Activated CD4-positive, alpha-beta T cell treated with anti-CD3 and anti-CD28 coated beads, Interleukin-2, amount 10 ng/mL, durations not matched to agents 24 days and 14 days (primary cell): ENCODE measurements at places on chromosomes 7 and 10. TPM values are rescaled to one million over a fixed set of nuclear protein-coding genes. Genes with fewer than 3 reads are reported as not detected.

GRCh38 chr10:178208-178607 lies 43.0 kb downstream of the ZMYND11 start:
- peaks cover 14% of the 10 kb centered on the region for H3K36me3 ChIP-seq
- H3K4me3 ChIP-seq, result no peak overlapping the region

- no peaks in the 10 kb centered on the region for H3K27me3 ChIP-seq
- H3K4me3 ChIP-seq, result peak overlapping the region; percentile 93
- peak; percentile 81 for DNase-seq
- H3K36me3 ChIP-seq, result peaks cover 25% of the 10 kb centered on the region
These were observed 576 bp upstream of the CSGALNACT2 start for GRCh38 chr10:43137717-43138020.

DNA sequence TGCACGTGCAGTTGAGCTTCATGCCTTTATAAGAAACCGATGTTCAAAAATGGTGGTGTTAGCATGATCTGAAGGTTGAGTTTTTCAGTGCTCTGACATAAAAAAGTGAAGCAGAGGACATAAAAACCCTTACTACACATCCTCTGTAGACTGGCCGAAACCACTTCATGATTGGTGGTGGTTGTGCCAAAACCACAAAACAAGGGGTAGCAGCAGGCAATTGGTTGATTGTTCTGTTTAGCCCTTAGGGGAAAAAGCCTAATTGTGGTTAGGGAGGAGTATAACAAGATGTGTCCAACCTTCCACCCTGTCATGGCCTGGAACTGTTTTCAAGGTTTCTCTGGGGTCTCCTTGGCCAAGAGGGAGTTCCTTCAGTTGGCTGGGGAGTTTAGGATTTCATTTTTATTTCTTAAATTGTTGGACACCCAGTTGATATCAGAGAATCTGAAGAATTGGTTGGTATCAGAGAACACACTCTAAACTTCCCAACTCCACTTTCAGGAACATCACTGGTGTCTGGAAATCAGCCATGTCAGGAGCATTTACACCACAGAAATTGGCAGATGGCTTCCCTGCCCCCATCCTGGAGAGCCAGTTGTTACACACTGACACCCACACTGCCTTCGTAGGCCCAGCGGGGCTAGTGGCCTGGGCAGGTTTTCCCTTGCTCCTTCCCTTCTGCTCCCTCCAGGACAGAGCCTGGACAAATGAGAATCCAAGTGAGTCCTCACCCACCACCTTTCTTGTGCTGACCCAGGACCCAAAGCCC lies 18.8 kb downstream of the MRPS24 start:
- no peak overlapping the region for H3K27ac ChIP-seq
- DNase-seq, result no peak
- H3K4me3 ChIP-seq, result no peak overlapping the region

GRCh38 chr10:79904671-79905321 lies 44.1 kb downstream of the SFTPD start:
- peak; percentile 84 for DNase-seq
- peak overlapping the region; percentile 96 for H3K4me3 ChIP-seq
- peaks cover 54% of the 10 kb centered on the region for H3K27me3 ChIP-seq
- H3K36me3 ChIP-seq, result no peaks in the 10 kb centered on the region

- peaks cover 30% of the 10 kb centered on the region for H3K27me3 ChIP-seq
- no peaks in the 10 kb centered on the region for H3K4me1 ChIP-seq
- no peaks in the 10 kb centered on the region for H3K36me3 ChIP-seq
- H3K4me3 ChIP-seq, result no peak overlapping the region
- peak; percentile 53 for DNase-seq
These were observed 77.1 kb downstream of the ABCC2 start for GRCh38 chr10:99859585-99859984.

DNA sequence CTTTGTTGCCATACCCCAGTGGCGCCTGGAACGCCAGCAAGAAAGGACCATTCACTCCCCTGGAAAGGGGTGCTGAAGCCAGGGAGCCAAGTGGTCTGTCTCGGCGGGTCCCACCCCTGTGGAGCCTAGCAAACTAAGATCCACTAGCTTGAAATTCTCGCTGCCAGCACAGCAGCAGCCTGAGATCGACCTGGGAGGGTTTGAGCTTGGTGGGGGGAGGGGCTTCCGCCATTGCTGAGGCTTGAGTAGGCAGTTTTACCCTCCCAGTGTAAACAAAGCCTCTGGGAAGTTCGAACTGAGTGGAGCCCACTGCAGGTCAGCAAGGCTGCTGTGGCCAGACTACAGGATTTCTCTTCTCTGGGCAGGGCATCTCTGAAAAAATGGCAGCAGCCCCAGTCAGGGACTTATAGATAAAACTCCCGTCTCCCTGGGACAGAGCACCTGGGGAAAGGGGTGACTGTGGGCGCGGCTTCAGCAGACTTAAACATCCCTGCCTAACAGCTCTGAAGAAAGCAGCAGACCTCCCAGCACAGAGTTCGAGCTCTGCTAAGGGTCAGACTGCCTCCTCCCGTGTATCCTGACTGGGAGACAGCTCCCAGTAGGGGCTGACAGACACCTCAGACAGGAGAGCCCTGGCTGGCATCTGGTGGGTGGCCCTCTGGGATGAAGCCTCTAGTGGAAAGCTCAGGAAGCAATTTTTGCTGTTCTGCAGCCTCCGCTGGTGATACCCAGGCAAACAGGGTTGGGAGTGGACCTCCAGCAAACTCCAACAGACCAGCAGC lies 281.1 kb upstream of the SP4 start:
- H3K4me3 ChIP-seq, result no peak overlapping the region
- no peak overlapping the region for H3K27ac ChIP-seq
- H3K36me3 ChIP-seq, result no peaks in the 10 kb centered on the region
- no peaks in the 10 kb centered on the region for H3K4me1 ChIP-seq

ANXA8L1 gene
- total RNA-seq, result not detected in 2 replicates

DNA sequence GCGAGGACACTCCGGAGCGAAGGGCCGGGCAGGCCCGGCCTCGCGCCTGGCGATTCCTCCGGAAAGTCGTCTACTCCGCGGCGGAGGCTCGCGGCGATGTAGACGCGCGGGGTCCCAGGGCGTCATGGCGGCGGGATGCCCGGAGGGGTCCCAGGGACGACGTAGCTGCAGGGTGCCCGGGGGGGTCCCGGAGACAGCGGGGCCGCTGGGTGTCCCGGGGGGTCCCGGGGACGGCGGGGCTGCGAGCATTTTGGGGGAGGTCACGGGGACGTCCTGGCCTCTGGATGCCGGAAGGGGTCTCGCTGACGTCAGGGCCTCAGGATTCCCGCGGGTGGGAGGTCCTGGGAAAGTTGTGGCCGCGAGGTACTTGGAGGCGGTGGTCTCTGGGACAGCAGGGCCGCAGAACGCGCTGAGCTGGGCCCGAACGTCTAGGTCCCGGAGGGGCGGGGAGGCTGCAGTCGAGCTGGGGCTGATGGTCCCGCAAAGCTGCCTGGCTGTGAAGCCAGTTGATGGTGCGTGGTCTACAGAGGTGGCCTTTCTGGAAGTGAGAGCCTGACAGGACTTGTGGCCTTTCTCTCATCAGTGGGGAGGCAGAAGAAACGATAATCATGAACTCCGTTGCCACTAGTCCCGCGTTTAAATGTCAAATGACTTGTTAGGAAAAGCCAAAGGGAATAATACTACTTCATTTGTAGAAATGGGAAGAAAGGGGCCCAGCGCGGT lies 637 bp downstream of the HSPA14 start:
- H3K4me3 ChIP-seq, result peak overlapping the region; percentile 92
- H3K4me1 ChIP-seq, result peaks cover 18% of the 10 kb centered on the region
- H3K27ac ChIP-seq, result peak overlapping the region; percentile 96
- DNase-seq, result peak; percentile 79

CDHR1 gene
- 0.26 and 0.33 TPM in 2 replicates for total RNA-seq

GRCh38 chr7:32115831-32116230 lies 45.6 kb upstream of the PDE1C start:
- H3K4me3 ChIP-seq, result no peak overlapping the region
- no peaks in the 10 kb centered on the region for H3K4me1 ChIP-seq
- H3K27ac ChIP-seq, result no peak overlapping the region
- DNase-seq, result no peak
- H3K27me3 ChIP-seq, result no peaks in the 10 kb centered on the region

HOXA6 gene
- not detected in 2 replicates for total RNA-seq

DNA sequence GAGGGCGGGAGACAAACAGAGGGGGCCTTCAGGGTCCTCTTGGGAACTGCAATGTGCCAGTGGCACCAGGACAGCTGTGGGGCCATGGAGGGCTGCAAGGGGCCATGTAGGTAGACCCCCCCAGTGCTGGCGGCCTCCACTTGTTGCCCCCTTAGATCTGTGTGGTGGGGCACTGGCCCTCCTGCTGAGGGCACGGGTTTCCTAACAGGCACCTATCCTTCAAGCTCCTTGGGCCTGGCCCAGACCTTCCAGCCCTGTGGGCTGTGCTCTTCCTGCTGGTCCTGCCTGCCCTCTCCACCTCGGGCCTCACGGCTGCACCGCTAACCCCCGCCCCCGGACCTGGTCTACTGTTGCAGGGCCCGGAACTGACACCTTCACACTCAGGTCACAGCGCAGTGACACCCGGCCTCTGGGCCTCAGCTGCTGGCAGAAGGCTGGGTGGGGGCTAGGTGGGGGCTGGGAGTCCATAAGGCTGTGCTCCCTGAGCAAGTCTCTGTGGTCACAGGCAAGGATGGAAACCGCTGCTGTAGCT lies 12.6 kb downstream of the RASGEF1A start:
- no peaks in the 10 kb centered on the region for H3K36me3 ChIP-seq
- H3K4me3 ChIP-seq, result no peak overlapping the region
- H3K4me1 ChIP-seq, result peaks cover 7% of the 10 kb centered on the region
- H3K27ac ChIP-seq, result no peak overlapping the region

- H3K36me3 ChIP-seq, result no peaks in the 10 kb centered on the region
- H3K4me1 ChIP-seq, result no peaks in the 10 kb centered on the region
- H3K27ac ChIP-seq, result no peak overlapping the region
- H3K4me3 ChIP-seq, result no peak overlapping the region
These were observed 150.1 kb upstream of the TMEM72 start for GRCh38 chr10:44761076-44761475.

PRKCQ gene
- total RNA-seq, result 36.0 TPM in 2 replicates

DNA sequence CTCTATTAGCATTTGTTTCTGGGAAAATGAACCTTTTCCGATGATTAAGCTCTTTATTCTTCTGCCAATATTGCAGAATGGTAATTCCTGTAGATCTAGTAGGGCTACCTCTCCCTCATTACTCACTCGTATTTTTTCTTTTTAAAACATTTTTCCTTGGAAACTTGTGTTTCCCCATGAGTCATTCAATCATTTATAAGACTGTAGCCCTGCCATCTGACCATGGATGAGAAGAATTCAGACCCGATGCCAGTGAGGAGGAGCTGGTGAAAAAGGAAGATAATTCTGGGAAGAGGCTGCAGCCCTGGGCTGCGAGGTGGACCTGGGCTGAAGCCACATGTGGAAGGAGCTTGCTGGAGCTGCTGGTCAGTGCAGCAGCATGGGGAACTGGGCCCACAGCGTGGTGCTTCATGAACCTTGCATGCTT lies 242.8 kb downstream of the KLF6 start:
- peaks cover 2% of the 10 kb centered on the region for H3K36me3 ChIP-seq
- peak; percentile 50 for DNase-seq
- H3K4me1 ChIP-seq, result peaks cover 2% of the 10 kb centered on the region
- H3K27me3 ChIP-seq, result no peaks in the 10 kb centered on the region
- H3K27ac ChIP-seq, result no peak overlapping the region
- no peak overlapping the region for H3K4me3 ChIP-seq

CYP2C19 gene
- total RNA-seq, result 0.33 TPM in 1 of 2 replicates, not detected in the other

JCAD gene
- total RNA-seq, result 0.19 and 0.21 TPM in 2 replicates

FXYD4 gene
- total RNA-seq, result not detected in 2 replicates

DNA sequence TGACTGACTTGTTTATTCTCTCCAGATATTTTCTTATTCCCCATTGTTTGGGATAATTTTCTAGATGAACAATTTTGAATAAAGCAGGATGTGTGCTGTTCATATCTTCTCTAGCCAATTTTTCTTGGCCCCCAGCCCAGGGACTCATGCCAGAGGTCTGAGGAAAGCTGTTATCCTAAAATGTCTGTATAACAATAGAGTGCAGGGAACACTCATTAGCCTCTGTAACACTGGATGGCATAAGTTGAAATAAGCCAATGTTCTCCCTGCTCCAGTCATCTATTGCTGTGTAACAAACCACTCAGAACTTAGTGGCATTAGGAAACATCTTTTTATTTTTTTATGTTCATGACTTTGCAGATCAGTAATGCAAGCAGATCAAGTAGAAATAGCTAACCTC lies 121.7 kb upstream of the TRIM24 start:
- no peak overlapping the region for H3K4me3 ChIP-seq
- no peaks in the 10 kb centered on the region for H3K4me1 ChIP-seq
- H3K36me3 ChIP-seq, result no peaks in the 10 kb centered on the region
- no peak overlapping the region for H3K27ac ChIP-seq
- no peak for DNase-seq

- no peak for DNase-seq
- H3K27ac ChIP-seq, result no peak overlapping the region
- peaks cover 2% of the 10 kb centered on the region for H3K4me1 ChIP-seq
These were observed 41.5 kb downstream of the PITRM1 start for GRCh38 chr10:3131098-3131497.

DYDC1 gene
- not detected in 2 replicates for total RNA-seq

CACNA2D1 gene
- total RNA-seq, result not detected in 2 replicates
